ENCODE measurements at places on chromosomes 2 and 18. TPM values are rescaled to one million over a fixed set of nuclear protein-coding genes. Genes with fewer than 3 reads are reported as not detected.

The ZC3H6 gene
- total RNA-seq = 8.8 TPM

The POMC gene
- total RNA-seq = 3.4 TPM

The SLC9A4 gene
- not detected for total RNA-seq

The SLC4A5 gene
- 2.0 TPM for total RNA-seq

The MARCHF4 gene
- total RNA-seq = not detected

The ELOA2 gene
- total RNA-seq = not detected

The SCTR gene
- total RNA-seq = not detected

The IL36A gene
- not detected for total RNA-seq

The C2orf81 gene
- total RNA-seq = 1.1 TPM

The SKOR2 gene
- total RNA-seq = not detected

The EDAR gene
- not detected for total RNA-seq

The IMPACT gene
- total RNA-seq = 33.3 TPM

The RGPD3 gene
- 0.42 TPM for total RNA-seq

The DIPK1C gene
- not detected for total RNA-seq

The ARHGAP25 gene
- 15.6 TPM for total RNA-seq

DNA sequence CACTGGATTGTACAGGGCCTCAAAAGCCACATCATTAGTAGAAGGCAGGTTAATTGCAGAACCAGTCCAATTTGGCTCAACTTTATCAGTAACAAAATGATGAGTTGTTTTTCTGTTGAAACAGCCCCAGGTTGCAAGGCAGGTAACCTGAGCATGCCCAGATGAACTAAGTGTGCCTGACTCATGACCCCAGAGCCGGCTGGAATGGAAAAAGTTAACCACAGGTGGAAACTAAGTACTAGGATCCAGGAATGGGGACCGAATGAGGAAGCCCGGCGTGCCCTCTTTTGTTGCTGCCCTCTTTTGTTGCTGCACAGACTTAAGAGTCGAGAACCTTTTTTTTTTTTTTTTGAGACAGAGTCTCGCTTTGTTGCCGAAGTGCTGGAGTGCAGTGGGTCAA lies 79.5 kb upstream of the YWHAQ start:
- no peak for DNase-seq

GRCh38 chr18:22169889-22170420 lies 566 bp downstream of the GATA6 start:
- DNase-seq = no peak

- no peak for DNase-seq
Measured at GRCh38 chr2:167966937-167967913, 280.2 kb downstream of the STK39 start.

GRCh38 chr2:40700231-40700954 lies 248.5 kb upstream of the SLC8A1 start:
- DNase-seq = no peak

- no peak for DNase-seq
Measured at GRCh38 chr2:232146294-232146693, 184.8 kb downstream of the DIS3L2 start.

DNA sequence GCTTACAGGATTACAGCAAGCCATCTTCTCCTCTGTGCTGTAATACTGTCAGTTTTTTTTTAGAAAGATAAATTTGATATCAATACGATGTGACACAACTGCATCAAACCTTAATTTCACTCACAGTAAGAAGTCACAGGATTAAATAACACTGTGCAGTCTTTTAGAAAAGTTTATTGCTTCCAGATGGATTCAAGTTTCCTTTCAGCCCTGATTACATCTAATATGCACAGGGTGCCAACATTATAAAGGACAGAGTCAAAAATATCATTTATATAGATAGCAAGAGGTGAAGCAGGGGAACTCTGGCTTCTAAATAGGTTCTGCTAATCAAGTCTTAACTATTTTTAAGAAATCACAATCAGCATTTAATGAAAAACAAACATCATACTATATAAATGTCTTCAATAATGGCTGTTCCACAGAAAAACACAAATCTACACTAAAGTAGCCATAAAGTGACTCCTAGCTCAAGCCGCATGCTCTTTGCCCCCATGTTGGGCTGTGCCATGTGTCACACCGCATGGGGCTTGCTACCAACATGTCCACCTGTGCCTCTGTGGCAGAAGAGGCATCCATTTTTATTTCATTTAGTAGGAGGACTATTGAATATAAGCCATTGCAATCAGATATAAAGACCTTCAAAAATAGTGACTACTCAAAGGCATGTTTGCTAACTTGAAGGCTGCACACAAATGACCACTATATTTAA lies 35.0 kb downstream of the CERKL start:
- no peak for DNase-seq

DNA sequence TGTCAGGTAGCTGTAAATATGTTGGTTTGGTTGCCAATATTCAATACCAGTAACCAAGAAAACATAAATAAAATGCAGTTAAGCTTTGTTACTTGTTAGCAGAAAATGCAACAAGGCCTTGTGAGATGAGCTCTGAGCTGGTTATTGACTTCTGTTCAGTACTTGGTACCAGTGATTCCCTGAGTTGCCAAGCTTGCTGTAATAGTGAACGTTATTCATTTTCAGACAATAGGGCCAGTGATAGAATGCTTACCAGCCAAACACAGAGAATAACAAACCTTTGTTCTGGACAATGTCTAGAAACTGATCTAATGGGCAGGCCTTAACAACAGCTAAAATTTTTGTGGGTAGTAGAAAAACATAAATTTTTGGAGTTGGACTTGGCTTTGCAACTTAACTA lies 29.5 kb downstream of the RASGRP3 start:
- no peak for DNase-seq

DNA sequence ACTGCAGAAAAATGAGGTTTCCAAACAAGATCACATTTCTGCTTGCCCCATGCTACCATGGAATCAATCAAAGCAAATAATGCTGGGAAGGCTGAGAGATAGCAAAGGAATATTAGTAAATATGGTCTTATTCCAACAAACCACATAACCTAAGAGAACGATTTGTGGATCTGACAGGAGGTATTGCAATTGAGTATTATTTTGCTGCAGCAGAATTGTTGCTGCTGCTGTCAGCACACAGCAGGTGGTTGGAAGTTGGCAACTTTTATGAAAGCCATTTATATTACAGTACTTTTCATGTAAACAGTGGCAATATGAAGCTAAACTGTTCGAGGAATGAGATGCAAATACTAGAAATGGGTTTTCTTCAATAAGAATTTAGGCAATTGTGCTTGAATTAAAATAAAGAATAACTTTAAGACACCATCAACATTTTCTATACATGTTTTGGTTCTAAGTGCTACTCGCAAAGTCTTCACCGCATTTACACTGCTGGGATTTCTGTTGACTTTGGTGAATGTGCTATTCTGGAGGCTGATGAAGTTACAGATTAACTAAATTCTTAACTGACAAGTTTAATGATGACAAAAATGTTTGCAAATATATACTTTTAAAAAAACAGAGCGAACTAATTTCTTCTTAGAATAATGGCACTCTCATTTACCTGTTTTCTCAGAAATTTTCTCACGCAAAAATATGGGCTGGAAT lies 1285.7 kb downstream of the CNTNAP5 start:
- DNase-seq = no peak

GRCh38 chr2:236360496-236360895 lies 96.3 kb upstream of the ASB18 start:
- DNase-seq = no peak

- no peak for DNase-seq
Measured at GRCh38 chr2:25127646-25128045, 40.7 kb downstream of the POMC start.

DNA sequence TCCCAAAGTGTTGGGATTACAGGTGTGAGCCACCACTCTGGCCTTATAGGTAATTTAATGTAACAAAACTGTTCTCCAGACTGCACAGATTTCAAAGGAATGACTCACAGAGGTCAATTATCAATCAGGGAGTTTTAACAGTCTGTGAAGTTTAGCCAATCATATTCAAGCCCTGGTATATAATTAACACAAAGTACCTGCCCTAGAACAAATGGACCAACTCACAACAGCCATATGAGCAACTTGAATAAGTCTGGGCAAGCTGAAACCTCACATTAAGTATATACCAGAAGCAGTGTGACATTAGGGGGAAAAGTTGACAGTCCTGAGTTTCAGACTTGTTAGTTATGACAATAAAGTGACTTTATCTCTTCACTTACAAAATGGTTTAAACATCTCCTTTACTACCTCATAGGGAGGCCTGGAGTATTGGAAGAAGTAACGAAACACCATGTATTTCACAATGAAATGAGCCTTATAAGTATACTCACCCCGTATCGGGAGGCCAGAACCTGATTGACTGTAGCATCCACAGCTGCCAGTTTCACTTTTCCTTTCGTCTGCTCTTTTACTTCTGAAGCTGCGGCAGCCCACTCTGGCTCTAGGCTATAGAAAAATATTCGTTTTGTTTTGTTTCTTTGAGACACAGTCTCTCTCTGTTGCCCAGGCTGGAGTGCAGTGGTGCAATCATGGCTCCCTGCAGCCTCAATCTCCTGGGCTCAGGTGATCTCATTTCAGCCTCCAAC lies 22.2 kb downstream of the PDIA6 start:
- DNase-seq = no peak

GRCh38 chr18:10354241-10354811 lies 100.1 kb upstream of the APCDD1 start:
- DNase-seq = no peak

- no peak for DNase-seq
Measured at GRCh38 chr2:1603059-1603458, 141.3 kb downstream of the PXDN start.

- no peak for DNase-seq
Measured at GRCh38 chr18:68757126-68757525, 40.8 kb upstream of the CCDC102B start.

GRCh38 chr18:2657788-2658458 lies 2.4 kb downstream of the SMCHD1 start:
- no peak for DNase-seq

- no peak for DNase-seq
Measured at GRCh38 chr2:12769492-12770105, 52.9 kb downstream of the TRIB2 start.

GRCh38 chr2:3217646-3218045 lies 160.0 kb downstream of the EIPR1 start:
- DNase-seq = no peak

- no peak for DNase-seq
Measured at GRCh38 chr2:199108056-199108455, 349.7 kb downstream of the SATB2 start.

DNA sequence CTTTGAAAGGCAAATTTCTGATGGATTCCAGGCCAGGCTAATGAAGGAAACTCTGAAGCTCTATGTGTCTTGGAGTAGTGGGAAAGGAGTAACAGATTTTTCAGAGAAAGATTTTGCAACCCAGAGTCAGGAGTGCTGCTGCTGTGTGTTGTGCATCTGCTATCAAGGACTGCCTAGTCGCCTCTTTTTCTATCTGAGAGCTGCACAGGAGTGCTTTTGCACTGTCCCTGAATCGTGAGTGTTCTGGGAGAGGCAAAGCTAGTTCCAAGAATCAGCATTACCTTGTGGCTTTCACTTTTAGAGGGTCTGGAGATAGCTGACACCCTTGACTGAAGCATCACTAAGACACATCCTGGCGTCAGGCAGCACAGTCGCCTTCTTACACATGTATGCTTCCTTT lies 336.4 kb downstream of the PARD3B start:
- DNase-seq = no peak

- DNase-seq = no peak
Measured at GRCh38 chr2:48572816-48573215, 42.9 kb downstream of the STON1 start.

- DNase-seq = no peak
Measured at GRCh38 chr2:69061525-69061924, 48.5 kb downstream of the ANTXR1 start.

- DNase-seq = no peak
Measured at GRCh38 chr2:176768185-176768584, 444.4 kb upstream of the HNRNPA3 start.

DNA sequence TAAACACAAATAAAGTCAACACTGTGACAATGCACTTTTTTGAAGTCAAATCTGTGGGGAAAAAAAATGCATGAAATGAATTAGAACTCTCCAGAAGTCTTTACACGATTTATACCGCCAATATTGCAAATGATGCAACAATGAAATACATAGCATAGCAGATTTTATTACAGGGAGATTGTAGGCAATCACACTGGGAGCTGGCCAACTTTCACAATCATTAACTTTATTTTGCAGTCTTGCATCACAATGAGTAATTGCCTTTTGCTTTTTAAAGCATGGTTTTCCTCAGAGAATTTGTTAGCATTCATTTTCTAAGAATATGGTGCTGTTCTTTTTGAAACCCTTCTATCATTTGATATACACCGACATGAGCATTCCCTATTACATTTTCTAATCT lies 366.4 kb upstream of the FSIP2 start:
- no peak for DNase-seq

DNA sequence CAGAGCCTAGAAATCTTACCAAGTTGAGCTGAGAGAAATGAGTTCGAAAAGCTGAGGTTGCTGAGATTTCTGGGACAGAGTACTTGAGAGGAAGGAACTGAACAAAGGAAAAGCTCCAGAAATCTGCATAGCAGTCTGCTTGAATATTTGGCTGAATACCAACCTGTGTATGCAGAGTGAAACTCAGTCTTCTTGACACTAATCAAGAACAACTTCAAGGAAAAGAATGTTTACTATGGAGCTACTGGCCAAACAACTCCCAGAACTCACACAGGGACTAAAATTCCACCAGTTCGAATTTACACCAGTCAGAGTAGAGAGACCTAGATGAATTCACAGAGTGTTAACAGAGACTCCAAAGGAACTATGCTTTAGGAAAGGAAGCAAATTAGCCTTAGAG lies 66.5 kb downstream of the USP37 start:
- DNase-seq = no peak

DNA sequence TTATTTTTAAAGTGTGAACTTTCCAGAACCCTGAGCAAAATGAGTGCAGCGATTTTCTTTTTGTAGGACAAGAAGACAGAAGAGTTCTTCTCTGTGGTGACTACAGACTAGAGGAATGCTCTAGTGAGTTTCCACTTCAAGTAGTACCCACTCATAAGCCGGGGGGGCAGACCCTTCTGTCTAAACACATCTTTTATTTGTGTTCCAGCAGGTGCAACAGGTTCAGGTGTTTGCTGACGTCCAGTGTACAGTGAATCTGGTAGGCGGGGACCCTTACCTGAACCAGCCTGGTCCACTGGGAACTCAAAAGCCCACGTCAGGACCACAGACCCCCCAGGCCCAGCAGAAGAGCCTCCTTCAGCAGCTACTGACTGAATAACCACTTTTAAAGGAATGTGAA lies 25.2 kb downstream of the PTRHD1 start:
- DNase-seq = no peak

- no peak for DNase-seq
Measured at GRCh38 chr2:136004965-136005364, 19.5 kb upstream of the DARS1 start.

GRCh38 chr2:137940154-137940553 lies 24.1 kb upstream of the HNMT start:
- DNase-seq = no peak

DNA sequence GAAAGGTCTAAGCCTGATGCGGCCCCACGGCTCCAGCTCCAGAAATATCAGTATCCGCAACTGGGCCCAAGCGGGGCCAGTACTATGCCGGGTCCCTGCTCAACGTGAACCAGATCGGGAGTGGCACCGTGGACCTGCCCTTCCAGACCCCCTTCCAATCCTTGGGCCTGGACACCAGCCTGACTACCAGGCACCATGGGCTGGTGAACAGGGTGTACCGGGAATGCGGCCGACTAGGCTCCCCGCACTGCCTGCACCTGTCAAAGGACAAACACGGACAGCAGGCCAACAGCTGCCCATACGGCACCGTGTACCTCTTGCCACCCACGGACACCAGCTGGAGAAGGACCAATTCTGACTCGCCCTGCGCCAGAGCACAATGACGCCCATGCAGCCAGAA lies 1196.9 kb upstream of the CHAC2 start:
- no peak for DNase-seq
